Kidney (tissue), 22 donors: ENCODE measurements at places on chromosomes 5 and 9.

GRCh38 chr5:10266839-10267238 lies 16.8 kb downstream of the CCT5 start:
- DNase-seq = no peak

DNA sequence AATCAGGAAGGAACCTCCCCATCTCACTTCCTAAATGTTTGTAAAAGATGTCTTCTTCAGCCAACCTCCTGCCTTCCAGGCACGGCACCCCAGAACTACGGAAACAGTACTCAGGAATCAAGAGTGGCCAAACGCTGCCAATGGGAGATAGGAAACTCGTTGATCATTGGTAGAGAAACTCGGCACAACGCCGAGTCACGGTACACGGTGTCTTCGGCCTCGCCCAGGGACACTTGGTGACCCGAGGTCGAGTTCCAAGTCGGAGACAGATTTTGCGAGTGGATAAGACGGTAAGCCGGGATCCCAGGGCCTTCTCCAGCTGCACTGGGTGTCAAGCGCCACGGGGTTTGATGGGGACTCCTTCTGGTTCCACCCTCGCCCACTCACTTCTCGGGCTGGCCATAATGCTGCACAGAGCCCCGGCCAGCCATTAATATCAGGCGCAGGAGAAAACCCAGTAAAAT lies 343 bp downstream of the KIAA0825 start:
- DNase-seq = no peak

DNA sequence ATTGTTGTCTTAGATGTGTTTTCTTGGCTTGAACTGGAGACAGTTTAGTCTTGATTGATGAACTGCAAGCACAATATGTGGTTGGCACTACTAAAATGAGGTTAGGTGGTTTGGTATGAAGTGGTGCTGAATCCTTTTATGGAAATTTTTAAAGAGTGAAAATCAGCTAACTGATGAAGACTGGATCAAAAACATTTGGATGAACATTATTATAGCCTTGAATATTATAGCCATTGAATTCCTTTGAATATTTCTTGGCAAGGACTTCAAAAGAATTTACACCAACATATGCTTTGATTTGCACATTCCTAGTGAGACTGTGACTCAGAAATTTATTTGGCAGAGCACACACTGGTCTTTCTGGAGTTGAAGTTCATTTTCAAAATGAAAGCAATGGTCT lies 318.3 kb downstream of the CHSY3 start:
- DNase-seq = no peak

DNA sequence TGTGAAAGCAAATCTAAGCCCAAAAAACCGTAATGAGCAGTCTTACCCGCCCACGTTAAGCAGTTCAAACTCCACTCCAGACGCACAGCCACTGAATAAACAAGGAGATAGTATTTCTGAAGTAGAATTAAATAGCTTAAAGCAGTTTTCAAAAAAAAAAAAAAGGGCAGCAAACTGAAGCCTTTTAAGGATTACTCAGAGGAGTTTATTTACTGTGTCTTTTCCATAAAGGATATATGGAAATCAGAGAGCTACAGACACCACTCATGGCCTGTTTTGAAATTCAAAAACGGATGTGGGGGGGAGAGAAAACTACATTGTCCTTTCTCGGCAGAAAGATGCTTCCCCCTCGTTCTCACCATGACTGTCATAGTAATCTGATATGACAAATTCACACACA lies 83.7 kb upstream of the IRX1 start:
- DNase-seq = peak; percentile 42
